ENCODE measurements at places on chromosomes 16 and 17.

- no peak for DNase-seq
Observed at GRCh38 chr17:79186406-79186805, 111.8 kb downstream of the ENGASE start.

DNA sequence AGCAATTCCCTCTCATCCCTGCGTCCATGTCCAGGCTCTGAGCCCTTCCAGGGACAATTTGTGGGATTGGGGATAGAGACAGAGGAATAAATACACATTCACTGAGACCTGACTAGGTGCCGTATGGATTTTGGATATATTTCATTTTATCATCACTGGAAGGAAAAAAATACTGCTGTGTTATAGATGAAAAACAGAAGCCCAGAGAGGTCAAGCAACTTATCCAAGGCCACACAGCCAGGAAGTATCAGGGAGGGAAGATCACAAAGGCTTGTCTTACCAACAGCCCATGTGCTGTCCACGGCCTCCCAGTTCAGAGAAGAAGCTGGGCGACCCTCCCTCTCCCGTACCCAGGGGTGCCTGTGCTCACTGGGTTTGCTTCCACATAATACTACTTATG, 6.1 kb upstream of the HAP1 start:
- no peak for DNase-seq

- DNase-seq: no peak
Observed at GRCh38 chr17:46020023-46020761, 21.1 kb downstream of the STH start.

GRCh38 chr17:13973960-13974651, 95.2 kb upstream of the COX10 start:
- no peak for DNase-seq

DNA sequence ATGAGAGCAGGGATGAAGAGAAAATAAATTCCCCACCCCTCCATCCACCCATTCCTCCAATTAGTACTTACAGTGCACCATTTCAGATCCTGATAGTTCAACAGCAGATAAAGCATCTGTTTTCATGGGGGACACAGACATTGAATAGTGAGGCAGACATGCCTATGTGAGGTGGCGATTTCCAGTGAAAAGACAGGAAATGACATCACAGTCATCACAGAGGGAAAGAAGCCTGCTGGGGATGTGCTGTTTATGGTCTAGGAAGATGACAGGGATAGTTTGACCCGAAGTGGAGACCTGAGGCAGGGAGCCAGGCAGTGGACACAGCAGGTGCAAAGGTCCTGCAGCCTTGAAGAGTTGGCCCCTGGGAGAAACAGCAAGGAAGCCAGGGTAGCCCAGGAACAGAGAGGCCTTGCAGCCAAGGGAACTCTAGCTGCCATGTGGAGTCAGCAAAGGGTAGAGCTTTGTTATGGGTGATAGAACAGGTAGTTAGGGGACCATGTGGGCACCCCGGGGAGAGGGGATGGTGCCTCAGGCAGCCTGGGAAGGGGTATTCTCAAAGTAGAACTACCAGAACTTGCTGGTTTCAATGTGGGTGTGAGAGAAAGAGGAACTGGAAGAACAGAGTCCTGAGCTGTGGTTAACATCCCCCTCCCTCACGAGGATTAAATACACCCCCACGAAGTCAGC, 256.6 kb downstream of the CPPED1 start:
- no peak for DNase-seq

DNA sequence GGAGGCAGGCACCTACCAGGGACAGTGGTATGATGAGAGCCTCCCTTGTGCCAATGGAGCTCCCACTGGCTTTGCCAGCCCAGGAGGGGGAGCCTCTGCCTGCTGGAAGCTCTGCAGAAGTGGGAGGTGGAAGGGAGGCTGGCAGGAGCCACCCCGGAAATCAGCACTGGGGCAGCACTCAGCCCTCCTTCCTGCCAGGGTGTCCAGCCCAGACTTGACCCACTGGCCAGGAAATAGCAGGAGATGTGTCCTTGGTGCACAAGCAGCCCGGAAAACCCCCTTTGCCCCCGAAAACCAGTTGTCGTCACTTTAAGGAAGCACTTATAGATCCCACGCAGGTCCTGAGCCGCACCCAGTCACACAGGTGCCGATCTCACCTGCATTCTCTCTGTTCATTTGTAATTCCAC, 49.3 kb upstream of the CACNG4 start:
- DNase-seq: no peak

DNA sequence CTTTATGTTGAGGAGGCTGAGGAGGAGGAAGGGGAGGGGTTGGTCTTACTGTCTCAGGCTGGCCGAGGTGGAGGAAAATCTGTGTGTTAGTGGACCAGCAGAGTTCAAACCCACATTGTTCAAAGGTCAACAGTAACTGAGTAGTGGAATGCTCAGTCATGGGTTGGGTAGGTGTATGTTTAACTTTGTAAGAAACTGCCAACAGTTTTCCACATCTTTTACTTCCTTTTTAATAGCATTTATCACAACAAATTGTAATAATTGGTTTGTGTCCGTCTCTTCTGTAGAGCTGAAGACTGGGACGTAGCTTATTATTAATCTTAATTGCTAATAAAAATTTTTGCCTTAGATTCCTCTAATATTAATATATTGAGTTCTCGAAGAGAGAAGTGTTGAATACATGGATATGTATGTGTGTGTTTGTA, 5.3 kb downstream of the ATP6V0A1 start:
- DNase-seq: no peak
